Umbilical cord (tissue), 2 donors: ENCODE measurements at places on chromosomes 7 and 10. TPM values are rescaled to one million over a fixed set of nuclear protein-coding genes. Genes with fewer than 3 reads are reported as not detected.
A peak's percentile ranks its signal among the peaks of the same experiment; 100 is the strongest.

DNA sequence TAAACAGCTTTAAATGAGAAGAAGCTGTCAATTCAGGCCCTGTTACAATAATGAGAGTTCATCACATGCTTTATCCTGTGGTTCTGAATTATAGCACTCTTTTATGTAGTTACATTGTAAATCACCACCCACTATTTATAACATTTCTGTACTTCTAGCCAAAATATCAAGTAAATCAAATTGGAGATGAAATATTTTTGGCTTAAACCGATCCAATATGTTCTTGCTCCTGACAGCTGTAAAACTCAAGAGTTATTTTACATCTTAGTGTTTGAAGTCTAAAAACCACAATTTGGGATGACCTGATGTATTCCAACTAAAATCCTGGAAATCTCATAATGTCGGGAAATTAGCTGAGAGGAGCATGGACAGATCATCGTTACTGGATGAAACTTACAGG lies 371.2 kb upstream of the LRRN3 start:
- DNase-seq = peak; percentile 46

DNA sequence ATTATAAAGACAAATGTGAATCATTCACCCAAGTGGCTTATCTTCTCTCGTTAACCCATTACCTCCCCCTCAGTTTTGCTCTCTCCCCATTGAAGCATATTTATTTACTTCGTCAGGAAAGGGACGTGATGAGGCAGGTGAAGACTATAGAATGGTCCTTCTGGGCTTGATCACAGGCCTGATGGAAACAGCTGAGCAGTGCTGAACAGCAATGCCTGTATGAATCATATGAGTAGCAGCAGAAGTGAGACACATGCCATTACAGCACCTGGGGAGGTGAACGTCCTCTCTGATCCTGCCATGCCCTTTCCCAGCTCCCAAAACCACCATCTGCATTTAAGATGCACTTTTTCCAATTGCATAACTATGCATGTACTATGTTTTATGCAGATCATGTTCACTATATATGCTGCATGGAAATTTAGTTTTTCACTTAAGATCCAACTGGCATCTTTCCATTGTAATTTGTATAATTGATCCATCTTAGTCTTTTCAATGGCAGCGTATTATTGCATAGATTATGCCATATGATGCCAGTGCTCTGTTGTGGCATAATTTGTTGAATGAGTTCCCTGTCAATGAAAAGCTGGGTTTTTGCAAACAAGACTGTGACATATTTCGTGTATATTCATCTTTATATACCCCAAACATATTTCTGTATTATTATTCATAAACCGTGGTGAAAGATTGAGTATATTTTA lies 105.3 kb downstream of the CXCL12 start:
- DNase-seq = no peak

BICC1 gene
- 12.8 TPM for total RNA-seq

GRCh38 chr10:53045315-53045714 lies 272.7 kb upstream of the MBL2 start:
- no peak for DNase-seq

DNA sequence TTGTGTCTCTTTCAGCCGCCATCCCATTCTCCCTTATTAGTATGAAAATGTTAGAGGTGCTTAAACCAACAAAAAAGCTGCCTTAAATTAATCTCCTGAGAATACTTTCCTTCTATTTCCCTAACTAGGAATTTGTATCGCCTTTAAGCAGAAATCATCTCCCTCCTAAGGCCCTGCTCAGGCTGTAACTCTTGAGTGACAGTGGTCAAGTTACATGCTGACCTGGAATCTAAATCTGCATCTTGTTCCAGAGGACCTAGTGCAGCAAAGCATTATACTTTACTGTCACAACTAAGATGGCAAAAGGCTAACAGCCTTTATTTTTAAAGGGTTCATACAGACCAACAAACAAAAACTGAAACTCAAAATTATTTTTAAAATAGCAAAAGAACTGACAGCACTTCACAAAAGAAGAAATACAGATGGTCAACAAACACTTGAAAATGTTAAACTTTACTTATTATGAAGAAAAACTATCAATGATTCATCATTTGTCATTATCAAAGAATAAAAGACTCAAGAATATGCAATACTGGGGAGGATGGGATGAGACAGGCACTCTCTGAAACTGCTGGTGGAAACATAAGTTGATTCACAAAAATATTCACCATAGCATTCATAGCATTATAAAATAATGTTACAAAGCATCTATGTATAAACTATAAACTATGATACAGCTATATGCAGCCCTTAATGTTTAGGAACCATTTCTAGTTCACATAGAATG lies 11.0 kb downstream of the CYREN start:
- no peak for DNase-seq

DNA sequence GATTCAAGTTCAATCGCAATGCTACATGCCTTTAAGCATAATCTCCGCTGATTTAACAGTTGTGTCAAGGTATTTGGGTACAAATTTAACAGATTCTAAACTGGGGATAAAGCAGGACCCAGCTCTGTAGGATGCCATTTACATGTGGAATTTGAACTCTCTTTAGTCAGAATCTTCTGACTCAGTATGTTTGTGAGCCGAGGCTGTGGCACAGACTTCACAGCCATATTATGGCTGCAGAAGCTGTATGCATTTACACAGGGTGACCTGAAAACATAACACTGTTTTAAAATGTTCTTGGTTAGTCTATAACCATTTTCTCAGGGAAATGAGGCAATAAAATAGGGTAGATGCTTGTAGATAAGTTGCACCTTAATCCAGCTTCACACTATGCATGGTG lies 8.7 kb downstream of the PDLIM1 start:
- DNase-seq = no peak

DNA sequence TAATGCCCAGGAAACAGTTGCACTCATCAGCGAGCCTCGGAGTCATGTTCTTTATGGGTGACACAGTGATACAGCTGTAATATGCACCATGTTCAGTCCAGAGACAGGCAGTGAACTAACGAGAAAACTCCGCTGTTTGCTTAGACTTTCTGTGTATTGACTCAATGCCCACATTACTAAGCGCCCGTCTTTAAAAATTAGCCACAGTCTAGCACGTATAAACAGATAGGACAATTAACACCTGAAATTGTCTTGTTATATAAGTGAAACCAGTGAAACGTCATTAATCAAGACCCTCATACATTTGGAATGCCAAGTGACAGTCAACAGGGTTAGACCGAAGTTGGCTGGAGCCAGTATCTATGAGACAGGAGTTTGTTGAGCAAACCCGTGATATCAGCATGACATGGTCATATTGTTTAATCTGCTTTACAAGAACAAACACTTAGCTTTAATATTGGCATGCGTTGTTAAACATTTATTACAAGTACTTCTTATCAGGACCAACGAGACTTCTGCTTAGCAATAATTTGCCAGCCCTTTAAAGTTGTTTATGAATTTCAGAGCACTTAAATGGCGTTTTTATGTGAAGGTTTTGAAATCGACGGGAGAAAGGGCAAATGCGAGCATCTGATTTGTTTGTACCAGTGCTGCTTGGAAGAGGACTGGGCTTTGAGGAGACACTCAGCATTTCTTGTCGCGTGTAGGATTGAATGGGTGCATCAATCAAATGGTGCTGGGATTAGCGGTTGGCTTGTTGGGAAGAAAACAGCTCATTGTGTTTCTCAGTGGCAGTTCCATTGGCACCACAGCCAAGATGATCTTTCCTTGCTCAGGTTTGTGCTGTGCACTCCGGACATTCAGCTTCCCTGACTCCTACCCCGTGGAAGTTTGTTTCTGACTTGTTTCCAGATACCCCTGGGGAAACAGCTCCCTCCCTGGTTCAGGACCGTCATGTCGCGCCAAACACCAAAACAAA lies 56.3 kb downstream of the CAMK1D start:
- DNase-seq = no peak

DNA sequence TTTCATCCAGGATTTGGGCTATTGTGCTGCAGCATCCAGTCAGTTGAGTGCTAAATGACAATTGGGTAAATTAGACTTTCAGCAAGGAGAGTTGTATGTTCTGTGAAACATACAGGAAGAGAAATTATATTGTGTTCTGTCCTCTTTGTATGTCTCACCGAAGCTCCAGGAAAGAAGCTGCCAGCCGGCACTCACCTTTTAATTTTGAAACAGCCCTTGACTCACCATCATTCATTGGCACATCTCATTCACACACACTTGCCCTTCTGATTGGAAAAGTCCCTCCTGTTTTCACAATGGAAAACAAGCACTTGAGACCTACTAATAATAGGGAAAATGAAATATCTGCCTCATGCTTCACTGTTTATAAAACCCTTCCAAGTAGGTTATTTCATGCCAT lies 495.6 kb downstream of the RPS24 start:
- no peak for DNase-seq

LRRC4 gene
- total RNA-seq = 2.6 TPM

GRCh38 chr7:69682518-69682917 lies 84.2 kb downstream of the AUTS2 start:
- no peak for DNase-seq

HUS1 gene
- 9.6 TPM for total RNA-seq

GRCh38 chr10:124653811-124654651 lies 90.1 kb downstream of the FAM53B start:
- no peak for DNase-seq

DNA sequence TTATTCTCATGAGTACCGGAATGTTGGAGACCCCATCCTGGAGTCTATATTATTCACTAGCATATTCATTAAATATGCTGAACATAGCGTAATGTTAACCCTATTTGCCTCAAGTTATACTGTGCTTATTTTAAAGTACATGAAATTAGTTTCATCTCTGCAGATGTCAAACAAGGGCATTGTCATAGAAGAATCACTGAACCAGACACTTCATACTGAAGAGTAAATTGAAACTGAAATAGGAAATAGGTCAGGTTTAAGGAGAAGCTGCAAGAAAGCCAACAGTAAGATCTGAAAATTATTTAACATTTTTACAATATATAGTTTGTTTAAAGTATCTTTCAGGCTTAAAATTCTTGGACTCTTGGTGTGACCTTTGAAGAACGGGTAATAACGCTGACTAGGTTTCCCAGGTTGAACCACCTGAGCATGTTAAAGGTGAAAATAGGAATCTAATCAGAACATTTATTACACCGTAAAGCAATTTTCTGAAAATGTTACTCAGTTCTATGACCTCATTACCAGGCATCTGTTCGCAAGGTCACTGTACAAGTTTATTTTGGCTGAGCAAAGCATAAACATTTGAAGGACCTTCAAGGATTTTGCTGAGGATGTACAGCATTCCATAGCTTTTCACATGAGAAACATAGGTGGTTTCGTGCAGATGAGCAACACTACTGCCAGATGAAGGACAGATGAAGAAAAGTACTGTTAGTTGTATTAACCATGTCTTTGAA lies 82.7 kb downstream of the REEP3 start:
- DNase-seq = no peak

ALOX5 gene
- total RNA-seq = 19.3 TPM

SLC29A3 gene
- 1.2 TPM for total RNA-seq

DNA sequence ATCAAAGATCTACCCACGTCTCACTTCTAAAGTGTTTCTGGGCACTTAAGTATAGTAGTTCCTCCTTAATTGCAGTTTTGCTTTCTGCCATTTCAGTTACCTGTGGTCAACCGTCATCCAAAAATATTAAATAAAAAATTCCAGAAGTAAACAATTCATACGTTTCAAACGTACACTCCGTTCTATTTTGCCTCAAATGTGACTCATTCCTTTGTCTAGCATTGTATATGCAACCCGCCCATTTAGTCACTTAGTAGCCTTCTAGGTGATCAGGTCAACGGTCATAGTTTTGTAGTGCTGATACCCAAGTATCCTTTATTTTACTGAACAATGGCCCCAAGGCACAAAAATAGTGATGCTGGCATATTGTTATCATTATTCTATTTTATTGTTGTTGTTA lies 33.8 kb downstream of the HGF start:
- no peak for DNase-seq

INHBA gene
- total RNA-seq = 172 TPM

TMEM139 gene
- 0.72 TPM for total RNA-seq

DNA sequence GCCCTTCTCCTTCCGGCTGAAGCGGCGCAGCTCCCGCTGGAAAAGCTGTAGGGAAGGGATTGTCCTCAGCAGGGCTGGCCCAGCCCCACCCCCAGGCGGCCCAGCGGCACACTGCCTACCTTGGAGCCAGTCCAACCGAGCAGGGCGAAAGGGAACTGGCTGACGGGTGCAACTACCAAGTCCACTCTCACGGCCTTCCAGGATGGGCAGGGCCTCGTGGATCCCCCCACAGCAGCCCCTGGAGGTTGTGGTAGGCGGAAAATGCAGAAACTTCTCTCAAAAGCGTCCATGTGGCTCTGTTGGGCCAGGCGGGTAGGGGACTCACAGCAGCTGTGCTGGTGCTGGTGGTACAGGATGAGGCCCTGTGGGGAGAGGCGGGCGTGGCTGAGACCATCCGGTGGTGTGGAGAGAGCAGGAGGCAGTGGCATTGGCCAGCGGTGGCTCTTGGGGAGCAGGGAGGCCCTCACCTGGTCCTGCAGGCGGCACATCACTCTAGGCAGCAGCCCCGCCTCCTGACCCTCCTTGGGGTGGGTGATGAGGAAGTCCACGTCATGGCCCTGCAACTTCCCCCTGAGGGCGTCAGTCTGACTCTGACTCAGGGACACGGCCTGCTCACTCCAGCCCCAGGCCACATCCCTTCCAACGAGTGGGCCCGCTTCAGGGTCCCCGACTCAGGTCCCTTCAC lies 8.4 kb upstream of the PGAM2 start:
- DNase-seq = no peak

DNA sequence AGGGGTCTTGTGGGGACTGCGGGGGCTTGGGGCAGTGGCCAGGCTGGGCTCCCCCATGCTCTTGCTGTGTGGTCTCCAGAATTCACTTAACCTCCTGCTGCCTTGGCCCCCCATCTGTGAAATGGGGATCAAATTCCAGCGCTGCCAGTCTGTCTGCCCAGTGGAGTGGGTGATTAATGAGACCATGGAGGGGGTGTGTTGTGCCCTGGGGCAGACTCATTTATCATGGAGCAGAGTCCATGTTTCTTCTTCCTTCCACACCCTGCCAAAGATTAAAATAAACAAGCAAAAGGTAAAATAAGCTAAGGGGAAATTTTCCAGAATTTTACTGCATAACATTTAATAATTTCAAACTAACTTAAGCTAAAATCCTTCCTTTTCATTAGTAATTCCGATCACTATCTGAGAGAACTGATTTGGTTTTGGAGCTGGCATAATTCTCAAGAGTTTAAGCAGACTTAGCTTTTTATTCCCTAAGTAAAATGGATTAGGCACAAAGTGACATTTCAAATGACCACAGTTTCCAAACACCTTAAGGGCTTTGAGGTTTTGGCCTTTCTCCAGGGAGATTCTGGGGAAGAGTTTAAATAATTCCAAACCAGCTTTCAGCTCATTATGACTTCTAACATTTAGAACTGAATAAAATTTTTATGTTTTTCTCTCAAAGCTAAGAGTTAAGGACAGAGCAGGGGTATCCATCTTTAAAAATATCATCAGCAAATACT lies 211.9 kb downstream of the CXCL12 start:
- DNase-seq = peak; percentile 60
